Fibroblast of the aortic adventitia (primary cell): ENCODE measurements at places on chromosomes 7 and 10. TPM values are rescaled to one million over a fixed set of nuclear protein-coding genes. Genes with fewer than 3 reads are reported as not detected.

LBX1 gene
- 0.08 TPM in 1 of 2 replicates, not detected in the other for total RNA-seq

TMEM273 gene
- total RNA-seq = 0.57 TPM in 1 of 2 replicates, not detected in the other

EVX1 gene
- not detected in 2 replicates for total RNA-seq

IDI2 gene
- not detected in 2 replicates for total RNA-seq

TBC1D12 gene
- total RNA-seq = 11.8 and 16.5 TPM in 2 replicates

LRRC18 gene
- not detected in 2 replicates for total RNA-seq

LRIT1 gene
- not detected in 2 replicates for total RNA-seq

NUTM2A gene
- total RNA-seq = 0.33 TPM in 1 of 2 replicates, not detected in the other

SPDYE8 gene
- not detected in 2 replicates for total RNA-seq

DPYSL4 gene
- total RNA-seq = 0.18 and 4.2 TPM in 2 replicates

PRKG1 gene
- 45.6 and 60.2 TPM in 2 replicates for total RNA-seq

EN2 gene
- total RNA-seq = under 0.01 TPM in 1 of 2 replicates, not detected in the other

SLC26A3 gene
- not detected in 2 replicates for total RNA-seq

RNF148 gene
- total RNA-seq = 0.63 and 1.9 TPM in 2 replicates

LRRTM3 gene
- under 0.01 TPM in 1 of 2 replicates, not detected in the other for total RNA-seq

PCLO gene
- 0.36 TPM in 1 of 2 replicates, not detected in the other for total RNA-seq

AFAP1L2 gene
- total RNA-seq = 0.18 TPM in 1 of 2 replicates, not detected in the other

CFAP46 gene
- total RNA-seq = 0.09 and 1.5 TPM in 2 replicates

HOXA13 gene
- total RNA-seq = not detected in 2 replicates

NACAD gene
- total RNA-seq = 3.6 and 5.5 TPM in 2 replicates

TEX47 gene
- total RNA-seq = not detected in 2 replicates

RAB11FIP2 gene
- total RNA-seq = 24.7 and 35.5 TPM in 2 replicates
